ENCODE measurements at places on chromosomes 2 and 18.

DNA sequence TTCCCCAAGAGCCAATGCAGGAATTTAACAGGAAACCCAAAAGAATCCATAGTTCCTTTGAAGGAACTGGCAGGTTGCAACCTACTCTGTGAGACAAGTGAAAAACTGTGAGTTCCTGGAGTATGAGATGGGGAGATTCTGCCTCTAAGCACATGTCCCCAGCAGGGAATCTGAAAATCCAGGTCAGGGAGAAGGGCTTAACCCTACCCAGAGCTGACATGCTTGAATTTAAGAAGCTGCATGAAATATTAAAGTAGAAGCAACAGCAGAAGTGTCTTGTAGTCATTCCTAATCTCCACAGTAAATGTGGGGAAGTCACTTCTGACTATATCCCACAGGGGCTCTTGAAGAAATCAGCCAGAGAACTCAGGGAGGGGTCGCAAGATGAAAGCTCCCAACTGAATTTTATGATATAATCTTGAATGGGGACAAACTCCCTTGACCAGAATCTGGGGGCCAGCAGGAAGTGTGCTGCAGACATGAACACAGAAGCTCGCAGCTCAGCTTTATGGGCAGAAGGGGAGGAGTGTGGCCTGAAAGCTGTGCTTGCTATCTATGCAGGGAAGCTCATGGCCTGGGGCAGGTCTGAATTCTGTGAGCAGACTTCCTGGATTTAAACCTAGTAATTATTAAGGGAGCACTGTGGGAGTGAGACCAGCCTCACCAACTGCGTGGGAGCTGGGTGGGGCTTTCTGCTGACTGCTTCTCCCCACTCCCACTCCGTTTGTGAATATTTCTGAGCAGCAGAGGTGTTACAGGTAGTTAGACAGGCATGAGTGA lies 184.1 kb upstream of the KYNU start:
- H3K4me3 ChIP-seq = no peak overlapping the region
- no peak for DNase-seq
- H3K27ac ChIP-seq = no peak overlapping the region
- no peaks in the 10 kb centered on the region for H3K4me1 ChIP-seq
- no peaks in the 10 kb centered on the region for H3K36me3 ChIP-seq

DNA sequence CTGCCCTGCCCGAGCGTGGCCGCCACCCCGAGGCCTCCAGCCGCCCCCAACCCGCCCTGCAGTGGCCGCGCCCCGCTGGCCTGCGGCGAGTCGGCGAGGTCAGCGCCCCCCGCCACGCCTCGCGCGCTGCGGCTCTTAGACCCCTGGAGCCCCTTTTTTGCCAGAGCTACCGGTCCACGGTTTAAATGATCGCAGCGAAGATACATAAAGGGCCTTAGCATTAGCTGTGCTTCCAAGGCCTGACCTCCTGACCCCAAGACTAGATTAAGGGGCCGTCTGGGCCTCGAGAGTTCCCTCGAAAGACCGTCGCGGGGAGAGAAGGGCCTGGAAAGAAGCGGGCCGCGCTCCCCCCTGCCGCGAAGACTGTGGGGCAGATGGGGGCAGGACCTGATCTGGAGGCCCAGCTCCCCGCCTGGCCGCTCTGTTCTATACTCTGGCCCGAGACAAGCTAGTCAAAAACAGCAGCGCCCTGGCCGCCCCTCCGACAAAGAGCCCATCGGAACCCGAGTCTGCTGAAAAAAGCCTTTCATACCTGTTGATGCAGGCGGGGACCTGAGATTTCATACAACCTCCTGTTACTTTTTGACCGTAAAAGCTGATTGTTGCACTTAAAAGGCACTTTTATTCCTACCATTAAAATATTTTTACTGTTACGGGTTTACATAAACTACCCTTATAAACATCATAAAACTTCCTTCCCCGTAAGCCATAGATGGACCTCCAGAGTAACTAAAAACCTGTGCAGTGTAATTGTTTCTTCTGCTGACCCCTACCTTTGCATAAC lies 68.7 kb upstream of the PSMD14 start:
- H3K4me1 ChIP-seq = no peaks in the 10 kb centered on the region
- H3K36me3 ChIP-seq = no peaks in the 10 kb centered on the region
- no peak overlapping the region for H3K27ac ChIP-seq

DNA sequence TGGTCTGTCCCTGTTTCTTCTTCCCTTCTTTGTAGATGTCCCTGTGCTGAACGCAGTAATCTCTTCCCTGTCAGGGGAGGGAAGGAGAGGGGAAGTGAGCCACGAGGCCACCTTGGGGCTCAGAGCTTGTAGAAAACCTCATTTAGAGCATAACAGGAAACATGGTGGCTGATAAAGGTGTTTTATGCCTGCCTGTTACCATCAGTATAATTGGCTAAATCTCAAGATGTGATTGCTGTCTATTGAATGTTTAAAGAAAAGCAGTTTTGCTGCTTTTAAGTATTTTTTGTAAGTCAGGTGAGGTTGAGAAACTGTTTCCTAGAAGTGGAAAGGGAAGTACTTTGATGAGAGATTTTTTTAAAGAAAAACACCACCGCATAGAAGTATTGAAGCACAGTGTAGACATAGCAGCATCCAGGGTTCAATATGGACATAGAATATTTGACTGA lies 59.7 kb upstream of the PDK1 start:
- no peaks in the 10 kb centered on the region for H3K27me3 ChIP-seq
- H3K4me3 ChIP-seq = no peak overlapping the region
- no peak overlapping the region for H3K27ac ChIP-seq

GRCh38 chr18:13726972-13727331 lies 479 bp downstream of the RNMT start:
- H3K27ac ChIP-seq = peak overlapping the region; percentile 93
- peak; percentile 17 for DNase-seq
- no peaks in the 10 kb centered on the region for H3K36me3 ChIP-seq
- no peaks in the 10 kb centered on the region for H3K4me1 ChIP-seq

- H3K36me3 ChIP-seq = no peaks in the 10 kb centered on the region
- H3K4me1 ChIP-seq = no peaks in the 10 kb centered on the region
- H3K27ac ChIP-seq = no peak overlapping the region
Observed at GRCh38 chr2:160551259-160551658, 57.7 kb upstream of the RBMS1 start.

DNA sequence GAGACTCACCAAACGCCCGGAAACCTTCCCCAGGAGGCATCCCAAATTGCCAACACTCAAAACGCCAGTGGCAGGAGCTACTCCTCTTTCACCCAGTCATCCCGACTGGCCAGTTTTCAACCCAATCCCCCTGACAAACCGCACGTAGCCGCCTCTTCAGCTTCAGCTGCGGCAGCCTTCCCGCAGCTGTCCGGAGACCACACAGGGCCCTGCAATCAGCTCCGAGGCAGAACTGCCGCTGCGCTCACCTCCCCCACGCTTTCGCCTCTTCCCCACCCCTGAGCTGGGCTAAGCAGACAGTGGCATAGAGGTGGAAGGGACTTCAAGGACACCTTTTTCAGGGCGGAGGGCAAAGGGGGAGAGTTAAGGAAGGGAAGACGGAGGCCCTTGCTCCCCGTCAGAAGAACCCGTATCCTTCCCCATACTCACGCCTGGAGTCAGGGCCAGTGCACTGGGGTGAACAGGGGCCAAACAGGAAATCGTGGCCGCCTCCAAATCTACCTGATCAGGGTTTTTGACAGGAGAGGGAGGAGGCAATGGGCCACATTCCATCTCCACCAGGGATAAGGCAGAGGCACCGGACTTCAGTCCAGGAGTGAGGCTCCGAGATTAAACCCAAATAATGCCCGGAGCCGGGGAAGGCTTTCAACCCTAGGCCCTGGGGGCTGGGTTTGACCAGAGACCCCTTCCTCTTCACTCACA lies 16.9 kb downstream of the CYP26B1 start:
- H3K4me1 ChIP-seq = no peaks in the 10 kb centered on the region
- H3K27ac ChIP-seq = no peak overlapping the region
- H3K36me3 ChIP-seq = no peaks in the 10 kb centered on the region
- no peak for DNase-seq

- no peak overlapping the region for H3K4me3 ChIP-seq
- no peaks in the 10 kb centered on the region for H3K36me3 ChIP-seq
- no peak overlapping the region for H3K27ac ChIP-seq
- H3K4me1 ChIP-seq = no peaks in the 10 kb centered on the region
- H3K27me3 ChIP-seq = no peaks in the 10 kb centered on the region
Observed at GRCh38 chr2:221467610-221468009, 104.5 kb downstream of the EPHA4 start.

DNA sequence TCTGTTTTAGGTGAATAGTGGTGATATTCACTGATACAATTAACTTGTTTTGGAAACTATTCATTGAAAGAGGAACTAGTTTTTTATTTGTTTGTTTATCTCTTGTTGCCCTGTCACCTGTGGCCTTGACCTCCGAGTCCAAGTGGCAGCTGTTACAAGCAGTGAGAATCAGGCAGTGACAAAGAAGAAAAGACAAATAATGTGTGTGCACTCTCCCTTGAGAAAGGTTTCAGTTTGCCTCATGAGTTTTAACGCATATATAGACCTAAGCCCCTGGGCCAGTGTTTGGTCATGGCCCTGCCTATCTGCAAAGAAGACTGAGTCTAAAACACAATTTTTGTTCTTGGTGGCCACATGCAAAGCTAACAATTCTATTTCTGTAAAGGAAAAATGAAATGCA lies 15.3 kb downstream of the KYNU start:
- H3K27me3 ChIP-seq = no peaks in the 10 kb centered on the region
- H3K27ac ChIP-seq = no peak overlapping the region
- no peaks in the 10 kb centered on the region for H3K36me3 ChIP-seq

DNA sequence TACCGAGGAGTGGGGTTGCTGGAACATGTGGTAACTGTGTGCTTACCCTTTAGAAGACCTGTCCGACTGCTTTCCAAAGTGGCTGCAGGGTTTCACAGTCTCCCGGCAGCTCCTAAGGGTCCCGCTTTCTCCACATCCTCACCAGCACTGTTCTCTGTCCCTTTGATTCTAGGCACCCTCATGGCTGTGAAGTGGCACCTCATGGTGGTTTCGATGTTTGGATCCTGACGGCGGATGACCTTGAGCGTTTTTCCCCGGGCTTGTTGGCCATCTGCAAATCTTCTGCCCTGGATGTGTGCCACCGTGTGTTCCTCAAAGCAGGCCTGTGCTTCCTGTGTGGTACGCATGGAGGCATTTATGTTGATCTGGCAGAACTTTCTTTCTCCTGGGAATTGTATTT lies 292.5 kb upstream of the HDAC4 start:
- no peak overlapping the region for H3K27ac ChIP-seq
- H3K4me1 ChIP-seq = no peaks in the 10 kb centered on the region
- no peaks in the 10 kb centered on the region for H3K27me3 ChIP-seq

- H3K27me3 ChIP-seq = no peaks in the 10 kb centered on the region
- H3K27ac ChIP-seq = no peak overlapping the region
- H3K4me3 ChIP-seq = no peak overlapping the region
Observed at GRCh38 chr2:197628043-197628500, 47.3 kb downstream of the RFTN2 start.

DNA sequence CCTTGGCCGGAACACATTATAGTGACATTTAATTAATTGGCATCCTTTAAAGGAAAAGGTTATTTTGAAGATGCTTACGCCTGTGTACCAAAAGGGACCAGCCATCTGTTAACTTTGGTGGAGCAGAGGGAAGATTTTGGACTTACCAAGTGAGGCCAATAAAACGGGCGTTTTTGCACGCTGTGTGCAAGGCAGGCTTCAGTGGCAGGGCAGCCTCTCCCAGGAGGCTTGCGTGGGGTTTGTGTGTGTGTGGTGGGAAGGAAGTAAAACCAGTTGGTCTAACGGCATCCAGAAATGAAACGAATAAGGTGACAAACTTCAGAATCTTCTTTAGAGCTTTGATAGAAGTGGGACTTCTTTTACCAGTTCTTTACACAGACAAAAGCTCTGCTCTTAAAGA lies 191.7 kb downstream of the PRKCE start:
- H3K27ac ChIP-seq = no peak overlapping the region
- no peaks in the 10 kb centered on the region for H3K27me3 ChIP-seq

All from prostate gland (tissue), 2 donors.